CD8-positive, alpha-beta T cell (primary cell): ENCODE measurements at places on chromosomes 7 and 10.

GRCh38 chr7:113816639-113817038, 102.2 kb downstream of the PPP1R3A start:
- DNase-seq: no peak

DNA sequence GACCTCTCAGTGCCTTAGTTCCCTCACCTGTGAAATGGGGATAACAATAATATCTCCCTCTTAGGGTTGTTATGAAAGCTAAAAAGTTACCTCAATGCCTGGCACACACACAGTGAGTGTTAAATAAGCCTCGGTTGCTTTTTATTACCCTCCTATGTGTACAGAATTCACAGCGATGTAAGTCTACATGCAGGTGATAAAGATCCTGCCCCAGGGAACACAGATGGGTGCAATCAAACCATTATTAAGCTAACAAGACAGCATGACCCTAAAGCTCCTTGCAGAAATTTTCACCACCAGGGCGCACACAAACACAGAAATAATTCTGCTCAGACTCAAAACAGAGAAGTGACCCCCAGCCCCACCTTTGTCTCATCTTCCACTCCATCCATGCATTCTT, 261.9 kb downstream of the SNX10 start:
- DNase-seq: no peak

GRCh38 chr10:24210501-24210900, 1.6 kb downstream of the KIAA1217 start:
- DNase-seq: no peak

- no peak for DNase-seq
These were observed 766.7 kb upstream of the GHITM start for GRCh38 chr10:83372646-83373045.

- no peak for DNase-seq
These were observed 121.5 kb downstream of the POLR1F start for GRCh38 chr7:19587291-19587690.

DNA sequence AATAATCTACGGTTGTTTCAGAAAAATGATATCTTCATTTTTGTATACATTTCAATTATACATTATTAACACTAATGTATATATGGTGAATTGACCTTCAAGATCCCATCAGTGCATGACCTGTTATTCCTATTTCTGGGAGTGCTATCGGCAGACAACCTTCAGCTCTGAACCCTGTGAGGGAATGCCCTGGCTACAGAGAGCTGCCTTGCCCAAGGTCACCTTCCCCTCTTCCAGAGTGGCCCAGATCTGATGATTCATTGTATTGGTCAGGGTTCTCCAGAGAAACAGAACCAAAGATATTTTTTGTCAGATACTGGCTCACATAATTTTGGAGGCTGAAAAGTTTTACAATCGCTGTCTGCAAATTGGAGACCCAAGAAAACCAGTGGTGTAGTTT, 235.5 kb downstream of the ZNF92 start:
- no peak for DNase-seq

- no peak for DNase-seq
These were observed 566.0 kb upstream of the FOXK1 start for GRCh38 chr7:4115941-4116610.

DNA sequence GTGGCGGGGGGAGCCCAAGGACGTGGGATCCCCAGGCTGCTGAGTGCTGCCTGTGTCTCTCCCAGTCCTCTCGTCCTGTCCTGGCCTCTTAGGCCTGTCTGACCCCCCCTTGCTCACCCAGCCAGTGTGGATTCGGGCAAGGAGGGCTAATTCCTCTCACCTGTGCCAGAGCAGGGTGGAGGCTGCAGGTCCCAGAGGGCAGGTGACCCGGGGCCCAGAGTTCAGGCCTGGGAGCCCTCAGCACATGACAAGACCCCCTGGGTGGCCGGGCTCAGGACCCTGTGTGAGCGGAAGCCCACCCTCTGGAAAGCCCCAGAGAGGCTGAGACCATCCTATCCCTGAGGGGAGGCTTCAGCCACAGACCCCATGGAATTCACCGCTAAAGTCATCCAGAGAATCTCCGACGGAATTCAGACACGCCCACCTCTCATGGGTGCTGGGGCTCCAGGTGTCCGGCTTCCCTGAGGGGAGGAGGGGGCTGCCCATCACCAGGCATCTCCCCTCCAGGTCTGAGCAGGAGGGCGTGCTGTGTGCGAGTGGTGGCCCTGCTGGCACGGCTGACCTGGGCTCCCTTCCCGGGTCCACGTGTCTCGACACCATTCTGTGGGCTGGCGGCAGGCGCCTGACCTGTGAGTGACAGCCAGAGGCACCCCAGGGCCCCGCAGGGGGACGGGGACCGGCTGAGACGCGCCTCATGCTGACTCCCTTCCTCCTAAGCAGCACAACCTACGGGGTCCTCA, 5.0 kb downstream of the KNDC1 start:
- DNase-seq: no peak

GRCh38 chr10:100364735-100365391, 17.8 kb downstream of the SCD start:
- no peak for DNase-seq

GRCh38 chr7:105677817-105678573, 96.7 kb upstream of the EFCAB10 start:
- peak; percentile 43 for DNase-seq

GRCh38 chr10:89776665-89777064, 75.3 kb downstream of the KIF20B start:
- no peak for DNase-seq

GRCh38 chr10:51030480-51030879, 43.8 kb upstream of the PRKG1 start:
- DNase-seq: no peak

GRCh38 chr7:373818-374705, 84.1 kb downstream of the FOXL3 start:
- peak; percentile 2 for DNase-seq

- no peak for DNase-seq
These were observed 3.4 kb upstream of the FIS1 start for GRCh38 chr7:101248276-101248675.

DNA sequence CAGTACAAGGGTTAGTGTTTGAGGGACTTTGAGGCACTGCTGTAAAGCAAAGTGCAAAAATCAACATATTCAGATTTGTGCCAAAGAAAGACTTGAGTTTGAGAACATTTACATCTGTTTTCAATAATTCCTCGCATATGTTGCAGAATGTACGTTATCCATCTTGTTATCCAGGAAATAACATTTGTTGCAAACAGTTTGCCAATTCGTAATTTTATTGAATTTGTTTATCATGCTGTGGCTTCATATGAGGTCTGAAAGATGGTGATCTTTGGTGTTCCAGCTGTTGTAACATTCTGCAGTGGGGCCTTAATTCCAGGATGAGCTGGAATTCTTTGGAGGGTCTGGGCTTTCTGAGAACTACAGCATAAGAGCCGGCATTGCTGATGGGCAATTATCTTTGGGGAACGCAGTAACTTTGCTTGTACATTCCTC, 396.2 kb downstream of the LRMDA start:
- DNase-seq: no peak

GRCh38 chr10:32346134-32346550, 816 bp downstream of the EPC1 start:
- DNase-seq: peak; percentile 93

GRCh38 chr10:1206601-1207000, 150.4 kb downstream of the WDR37 start:
- DNase-seq: no peak

- no peak for DNase-seq
These were observed 262.2 kb downstream of the BAMBI start for GRCh38 chr10:28939281-28940157.

- no peak for DNase-seq
These were observed 25.0 kb downstream of the IGF2BP3 start for GRCh38 chr7:23445326-23445725.

DNA sequence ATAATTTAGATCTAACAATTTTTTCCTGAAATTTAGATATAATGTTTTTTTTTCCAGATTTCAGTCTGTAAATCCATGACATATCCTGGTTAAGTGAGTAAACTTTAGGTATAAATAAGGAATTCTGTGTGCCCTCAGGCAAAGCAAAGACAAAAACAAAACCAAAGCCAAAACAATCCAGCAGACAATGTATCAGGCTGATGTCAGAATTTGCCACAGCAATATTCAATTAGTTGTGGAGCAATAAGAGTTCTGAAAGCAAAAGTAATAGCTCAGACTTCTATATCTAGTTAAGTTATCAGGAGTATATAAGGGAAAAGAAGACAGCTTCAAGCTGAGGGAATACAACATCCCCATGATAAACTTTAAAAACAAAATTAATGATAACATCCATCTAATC, 82.0 kb downstream of the MKX start:
- DNase-seq: no peak

DNA sequence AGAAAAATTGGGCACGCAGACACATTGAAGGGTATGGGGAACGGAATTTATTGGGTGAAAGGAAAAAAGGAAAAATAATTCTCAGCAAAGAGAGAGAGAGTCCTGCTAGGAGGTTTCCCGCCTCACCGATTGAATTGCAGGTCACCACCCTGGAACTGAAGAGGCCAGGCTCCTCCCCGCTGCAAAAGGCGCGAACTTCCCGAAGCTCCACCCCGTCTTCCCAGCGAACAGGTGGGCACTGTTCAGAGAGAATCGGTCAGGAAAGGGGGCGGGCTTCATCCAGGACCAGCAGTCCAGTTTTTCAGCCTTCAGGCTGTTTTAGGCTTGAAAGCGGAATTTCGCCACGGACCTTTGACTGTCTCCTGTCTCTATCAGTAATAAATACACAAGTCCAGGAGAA, 27.3 kb upstream of the CADPS2 start:
- no peak for DNase-seq

GRCh38 chr7:38223306-38223705, 45.3 kb downstream of the STARD3NL start:
- DNase-seq: no peak
